Fibroblast of skin of left biceps (primary cell): ENCODE measurements at places on chromosomes 12 and 14.

DNA sequence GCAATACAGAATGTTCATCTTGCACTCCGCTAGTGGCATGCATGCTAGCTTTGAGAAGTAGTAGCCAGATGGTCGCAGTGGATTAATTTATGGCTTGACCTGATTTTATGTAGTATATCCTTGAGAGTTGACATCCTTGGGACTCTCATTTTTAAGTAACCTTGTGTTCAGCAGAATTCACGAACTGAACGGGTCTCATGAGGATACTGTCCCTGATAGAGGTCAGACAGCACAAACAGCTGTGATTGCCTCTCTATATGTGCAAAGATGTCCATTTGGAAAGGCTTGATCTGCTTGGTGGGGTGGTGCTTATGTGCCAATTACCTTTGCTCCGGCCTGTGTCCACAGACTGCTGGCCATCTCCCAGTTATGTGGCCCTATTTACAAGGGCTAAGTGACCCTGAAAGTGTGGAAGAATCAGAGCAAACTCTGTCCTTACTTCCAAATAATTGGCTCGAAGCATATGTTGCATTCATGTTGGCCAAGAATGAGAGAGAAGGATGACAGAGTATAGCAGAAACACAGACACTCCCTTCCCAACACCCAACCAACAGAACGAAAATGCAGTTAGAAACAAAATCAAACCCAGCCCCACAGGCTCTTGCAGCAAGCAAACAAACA, 167.1 kb downstream of the CRADD start:
- DNase-seq: no peak

- no peak for DNase-seq
These were observed 315.8 kb downstream of the ZFP36L1 start for GRCh38 chr14:68477110-68477455.

GRCh38 chr14:98227000-98227726, 1044.8 kb downstream of the BCL11B start:
- DNase-seq: no peak

- DNase-seq: no peak
These were observed 19.6 kb downstream of the CCDC60 start for GRCh38 chr12:119354172-119354571.

GRCh38 chr12:55937981-55938380, 7.0 kb downstream of the DGKA start:
- DNase-seq: no peak

- no peak for DNase-seq
These were observed 41.0 kb downstream of the USP15 start for GRCh38 chr12:62301080-62301798.
